Stimulated activated CD8-positive, alpha-beta memory T cell treated with anti-CD3 and anti-CD28 coated beads, Interleukin-4, amount 100 ng/mL, for 1 hour (primary cell): ENCODE measurements at places on chromosomes 13 and 19.

GRCh38 chr13:60303166-60303565 is 93.9 kb upstream of the TDRD3 start:
- no peak for DNase-seq

DNA sequence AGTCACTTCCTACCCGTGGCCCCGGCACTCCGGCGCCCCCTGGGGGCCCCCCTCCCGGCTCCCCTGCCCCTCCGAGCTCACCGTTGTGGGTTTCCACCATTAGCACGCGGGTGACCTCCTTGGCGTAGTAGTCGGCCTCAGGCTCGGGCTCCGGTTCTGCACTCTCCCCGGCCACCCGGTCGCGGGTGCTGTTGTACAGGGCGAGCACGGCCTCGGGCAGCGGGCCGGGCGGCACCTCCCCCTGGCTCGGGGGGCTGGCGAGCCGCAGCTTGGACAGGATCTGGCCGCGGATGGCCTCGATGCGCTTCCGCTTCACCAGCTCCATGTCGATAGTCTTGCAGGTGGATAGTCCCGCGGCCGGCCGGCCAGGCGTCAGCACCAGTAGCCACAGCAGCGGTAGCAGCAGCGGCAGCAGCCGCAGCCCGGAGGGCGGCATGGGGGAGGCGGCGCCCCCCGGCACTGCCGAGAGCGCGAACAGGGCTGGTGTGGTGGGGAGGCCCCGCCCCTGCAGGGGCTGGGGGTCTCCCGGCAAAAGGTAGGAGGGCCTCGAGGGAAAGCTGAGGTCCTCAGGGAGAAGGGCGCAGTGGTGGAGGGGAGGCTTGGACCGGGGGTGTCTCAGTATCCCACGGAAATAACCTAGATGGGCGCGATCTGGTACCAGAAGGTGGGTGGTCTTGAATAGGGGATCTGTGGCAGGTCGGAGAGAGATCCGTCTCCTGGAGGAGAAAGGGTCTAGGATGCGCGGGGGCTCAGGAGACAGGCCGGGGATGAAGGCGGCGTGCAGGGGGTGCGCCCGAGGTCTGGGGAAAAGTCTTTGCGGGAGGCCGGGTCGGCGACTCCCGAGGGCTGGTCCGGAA is 885 bp downstream of the TGFB1 start:
- peak; percentile 61 for DNase-seq

- no peak for DNase-seq
Observed at GRCh38 chr19:3046698-3047495, 15.4 kb downstream of the TLE5 start.

- DNase-seq: peak; percentile 45
Observed at GRCh38 chr19:57406516-57407123, 4.3 kb upstream of the ZNF17 start.

DNA sequence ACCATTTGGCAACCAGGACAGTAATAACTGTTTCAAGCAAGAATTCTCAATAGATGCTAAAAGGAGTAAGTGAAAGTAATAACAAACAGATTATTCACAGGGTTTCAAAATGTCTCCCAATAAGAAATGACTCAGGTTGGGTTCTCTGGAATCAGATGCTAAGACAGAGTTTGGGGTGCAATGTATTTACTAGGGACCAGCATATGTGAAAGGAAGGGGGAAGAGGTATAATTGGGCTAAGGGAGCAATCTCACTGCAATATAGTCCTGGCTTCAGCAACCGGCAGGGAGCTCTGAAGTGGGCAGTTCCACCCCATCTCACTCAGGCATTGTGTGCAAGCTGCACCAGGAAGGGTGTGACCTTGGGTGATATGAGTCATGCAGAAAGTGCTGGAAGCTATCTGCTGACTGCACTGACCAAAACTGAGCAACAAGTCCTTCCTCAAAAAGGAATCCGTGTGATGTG is 23.4 kb downstream of the ZDHHC20 start:
- DNase-seq: peak; percentile 36

DNA sequence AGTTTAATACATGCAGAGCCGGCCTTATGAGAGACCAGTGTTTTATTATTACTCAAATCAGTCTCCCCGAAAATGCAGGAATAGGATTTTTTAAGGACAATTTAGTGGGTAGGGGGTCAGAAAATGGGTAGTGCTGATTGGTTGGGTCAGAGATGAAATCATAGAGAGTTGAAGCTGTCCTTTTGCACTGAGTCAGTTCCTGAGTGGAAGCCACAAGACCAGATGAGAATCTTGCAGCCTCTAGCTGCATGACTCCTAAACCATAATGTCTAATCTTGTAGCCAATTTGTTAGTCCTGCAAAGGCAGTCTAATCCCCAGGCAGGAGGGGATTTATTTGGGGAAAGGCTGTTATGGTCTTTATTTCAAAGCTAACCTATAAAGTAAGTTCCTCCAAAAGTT is 1163.9 kb downstream of the DIAPH3 start:
- no peak for DNase-seq

GRCh38 chr13:29515372-29515771 is 80.1 kb downstream of the SLC7A1 start:
- DNase-seq: no peak

- no peak for DNase-seq
Observed at GRCh38 chr19:49151267-49152118, 3.7 kb downstream of the HRC start.

- DNase-seq: no peak
Observed at GRCh38 chr19:36258028-36258875, 43.3 kb downstream of the ZNF146 start.
